ENCODE measurements at places on chromosomes 5 and 9.

GRCh38 chr5:14593326-14594021 is 11.9 kb downstream of the OTULINL start:
- DNase-seq: no peak

DNA sequence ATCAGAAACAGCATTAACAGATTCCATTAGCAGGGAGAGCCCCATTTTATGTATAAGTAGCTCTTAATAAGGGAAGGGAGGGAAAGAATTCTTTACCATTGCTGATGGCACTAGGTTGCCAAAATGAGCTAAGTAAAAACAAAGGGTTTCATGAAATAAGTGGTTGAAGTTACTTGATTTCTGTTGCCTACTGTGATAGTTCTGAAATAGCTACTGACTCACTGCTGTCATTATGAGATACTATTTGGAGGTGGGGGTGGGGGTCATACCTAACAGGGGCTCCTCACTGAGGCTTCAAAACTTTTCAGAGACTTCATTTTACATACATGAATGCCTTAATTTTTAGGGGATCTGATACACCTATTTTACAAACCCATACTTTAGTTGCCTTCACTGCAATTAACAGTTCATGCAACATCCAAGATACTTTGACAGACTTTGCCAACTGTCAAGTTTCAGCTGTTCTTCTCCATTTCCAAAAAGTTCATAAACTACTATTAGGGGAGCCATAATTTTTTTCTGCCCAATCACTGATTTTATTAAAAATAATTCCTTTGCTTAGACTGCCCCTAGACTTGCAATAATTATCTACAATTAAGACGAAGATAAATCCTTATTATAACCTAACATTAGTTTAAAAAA is 4.6 kb downstream of the HOMER1 start:
- DNase-seq: no peak

DNA sequence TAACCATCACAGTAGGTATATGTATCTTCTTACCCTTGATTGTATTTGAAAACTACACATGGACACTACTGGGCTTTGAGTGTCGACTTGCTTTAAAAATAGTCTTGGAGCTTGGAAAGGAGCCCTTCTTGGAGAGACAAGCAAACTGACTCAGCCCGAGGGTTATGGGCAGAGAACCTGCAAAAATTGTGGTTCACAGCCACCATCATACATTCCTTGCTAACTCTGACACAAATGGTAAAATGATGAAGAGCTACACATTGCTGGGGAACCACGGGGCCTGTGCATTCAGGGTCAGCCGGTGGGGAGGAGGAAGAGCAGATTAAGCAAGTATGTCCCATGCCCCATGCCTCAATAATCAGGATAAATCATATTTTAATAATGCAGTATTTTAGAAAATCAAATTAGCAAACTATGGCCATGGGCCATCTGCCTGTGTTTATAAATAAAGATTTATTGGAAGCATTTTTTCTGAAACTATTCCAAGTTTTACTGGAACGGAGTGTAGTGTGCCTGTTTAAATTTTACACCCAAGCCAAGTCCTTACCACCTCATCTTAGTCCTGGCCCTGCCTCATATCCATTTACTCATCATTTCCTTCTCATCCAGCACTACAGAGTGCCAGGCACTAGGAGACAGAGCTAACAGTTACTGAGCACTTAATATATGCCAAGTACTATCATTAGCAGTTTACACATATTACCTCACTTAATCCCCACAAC is 195.7 kb downstream of the PALM2AKAP2 start:
- DNase-seq: no peak

- DNase-seq: no peak
Observed at GRCh38 chr5:151094030-151094851, 13.4 kb upstream of the TNIP1 start.

GRCh38 chr5:147887930-147888329 is 9.4 kb downstream of the SCGB3A2 start:
- no peak for DNase-seq

- no peak for DNase-seq
Observed at GRCh38 chr5:959581-960531, 48.7 kb upstream of the NKD2 start.

- DNase-seq: no peak
Observed at GRCh38 chr5:175642998-175643397, 14.9 kb upstream of the HRH2 start.

GRCh38 chr5:17918373-17919104 is 284.3 kb downstream of the TAF11L14 start:
- DNase-seq: no peak

GRCh38 chr9:28810388-28811075 is 1237.3 kb upstream of the C9orf72 start:
- DNase-seq: no peak

GRCh38 chr9:2785060-2785950 is 58.6 kb downstream of the PUM3 start:
- DNase-seq: no peak

GRCh38 chr5:33720176-33720575 is 171.6 kb downstream of the ADAMTS12 start:
- no peak for DNase-seq

DNA sequence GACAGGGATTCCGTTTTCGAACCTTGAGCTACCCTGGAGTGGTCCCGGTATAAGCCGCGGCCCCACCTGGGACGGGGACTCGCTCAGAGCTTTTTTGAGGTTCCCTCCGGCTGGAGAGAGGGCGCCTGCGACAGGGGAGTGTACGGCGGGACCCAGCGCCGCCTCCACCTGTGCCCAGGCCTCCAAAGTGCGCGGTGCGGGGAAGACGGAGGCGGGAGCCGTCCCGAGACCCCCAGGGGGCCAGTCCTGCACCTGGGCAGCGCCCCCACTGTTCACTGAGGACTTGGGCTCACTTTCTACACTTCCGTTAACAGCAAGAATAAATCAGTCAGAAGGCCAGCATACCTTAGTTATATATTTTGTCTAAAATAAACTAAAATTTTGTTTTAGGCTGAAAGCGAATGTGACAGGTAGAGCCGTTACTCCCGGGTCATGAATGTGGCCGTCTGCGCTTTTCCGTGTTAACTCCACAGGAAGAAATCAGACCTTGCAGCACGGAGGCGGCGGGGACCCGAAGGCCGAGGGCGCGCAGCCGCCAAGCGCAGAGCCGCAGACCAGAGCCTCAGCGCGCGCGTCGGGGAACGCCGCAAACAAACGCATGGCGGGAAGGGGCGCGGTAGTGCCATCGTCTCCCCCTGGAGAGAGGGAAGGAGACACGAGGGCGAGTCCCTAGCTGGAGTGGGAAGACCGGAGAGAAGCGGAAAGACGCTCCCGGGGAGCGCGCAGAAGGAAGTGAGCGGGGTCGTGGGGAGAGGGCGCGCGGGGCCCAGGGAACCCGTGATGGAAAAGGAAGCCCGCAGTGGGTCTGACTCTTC is 14.1 kb downstream of the TRIM7 start:
- DNase-seq: no peak

- DNase-seq: no peak
Observed at GRCh38 chr5:7902201-7902600, 33.3 kb downstream of the MTRR start.

DNA sequence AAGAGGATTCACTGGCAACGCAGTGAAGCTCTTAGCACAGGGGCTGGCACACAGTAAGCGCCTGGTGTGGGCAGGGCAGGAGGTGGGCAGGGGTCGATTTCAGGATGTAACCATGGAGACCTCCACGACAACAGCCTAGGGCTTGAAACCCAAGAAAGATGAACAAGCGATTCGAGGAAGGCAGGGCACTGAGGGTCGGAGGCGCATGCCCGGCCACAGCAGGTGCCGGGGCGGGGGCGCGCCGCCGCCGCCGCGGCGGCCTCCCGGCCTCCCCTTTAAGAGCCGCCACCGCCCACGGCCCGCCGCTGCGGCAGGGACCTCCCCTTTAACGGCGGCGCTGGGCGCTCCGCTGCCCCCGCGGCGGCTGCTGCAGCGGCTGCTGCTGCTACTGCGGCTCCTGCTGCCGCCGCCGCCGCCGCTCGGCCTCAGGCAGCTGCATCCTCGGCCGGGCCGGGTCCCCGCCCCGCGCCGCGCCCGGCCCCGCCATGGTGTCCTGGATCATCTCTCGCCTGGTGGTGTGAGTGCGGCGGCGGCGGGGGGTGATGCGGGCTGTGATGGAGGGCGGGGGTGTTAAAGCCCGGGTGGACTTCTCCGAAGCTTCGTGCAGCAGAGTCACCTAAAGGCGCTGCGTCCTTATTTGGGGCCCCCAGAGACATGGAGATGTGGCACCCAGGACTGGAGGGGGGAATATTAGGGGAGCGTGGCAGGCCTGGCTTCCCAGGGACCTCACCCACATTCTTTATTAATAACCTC is at the start of gene REEP2:
Gene REEP2 (plus strand): TSS at position 334 of the 753 bp plus-strand sequence. CDS start 152 bp downstream, at position 486.
- peak; percentile 36 for DNase-seq

- no peak for DNase-seq
Observed at GRCh38 chr5:98581112-98581997, 192.1 kb upstream of the RGMB start.

GRCh38 chr5:148790545-148791333 is 35.7 kb upstream of the ADRB2 start:
- DNase-seq: no peak

Data from right renal cortex interstitium (tissue), 3 donors.